Fibroblast of skin of right quadriceps (primary cell): ENCODE measurements at places on chromosomes 12 and 14.

DNA sequence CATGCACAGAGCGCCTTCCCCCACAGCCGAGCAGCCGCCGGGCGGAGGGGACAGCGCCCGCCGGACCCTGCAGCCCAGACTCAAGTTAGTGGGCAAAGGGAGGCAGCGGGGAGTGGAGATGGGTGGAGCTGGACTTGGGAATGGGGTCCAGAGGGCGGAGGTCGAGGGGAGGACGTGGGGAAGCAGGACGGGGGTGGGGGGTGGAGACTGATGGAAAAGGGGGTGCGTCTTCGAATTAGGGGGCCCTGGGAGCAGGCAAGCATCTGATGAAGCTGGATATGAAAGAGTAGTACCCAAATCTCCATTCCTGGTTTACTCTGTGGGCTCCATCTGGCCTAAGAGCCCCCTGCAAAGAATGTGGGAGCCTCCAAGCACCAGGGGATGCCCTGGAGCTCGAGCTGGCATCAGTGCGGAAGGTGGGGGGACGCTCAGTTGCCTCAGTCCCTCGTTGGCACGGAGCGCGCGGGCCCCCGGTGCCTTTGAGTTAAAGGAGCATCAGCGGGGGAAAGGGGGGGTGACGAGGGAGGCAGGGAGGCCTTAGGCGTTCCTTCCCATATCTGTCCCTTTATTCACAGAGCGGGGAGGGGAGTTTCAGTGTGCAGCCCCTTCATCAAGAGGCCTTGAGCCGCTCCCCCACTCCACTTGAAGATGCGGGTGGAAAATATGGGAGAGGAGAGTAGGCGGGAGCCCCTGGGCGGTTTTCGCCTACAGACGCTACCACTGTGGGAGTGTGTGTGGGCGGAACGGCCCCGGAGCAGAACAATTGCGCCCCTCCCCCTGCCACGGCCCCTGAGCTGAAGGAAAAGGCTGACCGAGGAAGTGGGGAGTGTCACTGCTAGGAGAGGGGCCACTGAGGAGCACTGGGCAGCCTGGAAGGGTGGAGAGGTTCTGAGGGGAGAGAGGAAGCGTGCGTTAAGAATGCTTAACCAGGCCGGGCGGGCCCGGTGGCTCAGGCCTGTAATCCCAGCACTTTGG is 644 bp downstream of the NAB2 start:
- DNase-seq: peak; percentile 59

- DNase-seq: no peak
Measured at GRCh38 chr12:42309996-42310395, 15.9 kb downstream of the ZCRB1 start.

DNA sequence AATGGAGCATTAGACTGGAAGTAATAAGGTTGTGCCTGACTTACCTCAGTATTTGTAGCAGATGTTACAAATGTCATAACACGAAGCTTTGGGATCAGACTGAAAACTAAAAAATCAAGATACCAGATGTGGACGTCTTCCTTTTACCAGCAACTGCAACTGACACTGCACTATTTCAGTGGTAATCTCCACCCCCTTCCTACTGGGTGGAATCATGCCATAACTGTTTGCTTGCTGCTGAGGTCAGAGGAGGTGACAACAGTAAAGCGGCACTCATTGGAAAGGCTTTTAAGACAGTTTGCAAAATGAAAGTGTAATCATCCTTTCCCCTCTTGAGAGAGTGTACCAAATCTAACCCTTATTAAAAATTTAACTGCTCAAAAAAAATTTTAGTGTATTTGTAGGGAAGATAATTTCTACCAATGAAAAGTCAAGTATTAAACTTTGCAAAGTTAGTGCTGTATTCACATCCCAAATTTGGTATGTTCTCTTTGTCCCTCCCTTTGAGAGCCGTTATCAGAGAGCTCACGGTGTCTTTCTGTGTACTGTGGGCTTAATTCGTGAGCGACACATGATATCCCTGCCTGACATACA is 420.7 kb downstream of the NPAS3 start:
- no peak for DNase-seq

DNA sequence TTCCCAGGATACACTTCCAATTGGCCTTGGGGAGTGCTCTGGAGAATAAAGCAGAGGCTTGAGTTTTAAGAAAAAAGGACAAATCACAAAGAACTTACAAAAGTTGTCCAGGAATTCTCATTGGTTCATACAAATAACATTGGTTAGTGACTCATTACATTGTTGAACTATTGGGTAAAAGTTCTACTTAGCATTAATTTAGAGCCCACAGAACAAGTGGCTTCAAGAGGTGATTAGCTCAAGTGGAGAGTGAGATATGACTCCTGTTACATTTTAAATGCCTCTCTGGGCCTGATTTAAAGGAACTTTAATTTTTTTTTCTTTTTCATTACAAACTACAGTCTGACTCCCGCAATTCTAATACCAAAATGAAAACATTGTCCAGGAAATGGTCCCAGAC is 72.9 kb downstream of the ASCL4 start:
- no peak for DNase-seq

GRCh38 chr12:3670083-3670620 is 82.8 kb downstream of the CRACR2A start:
- no peak for DNase-seq

- peak; percentile 5 for DNase-seq
Measured at GRCh38 chr12:72214163-72214562, 58.0 kb upstream of the TRHDE start.
